HepG2 (cell line): ENCODE measurements at places on chromosomes 11 and 22. TPM values are rescaled to one million over a fixed set of nuclear protein-coding genes. Genes with fewer than 3 reads are reported as not detected.

- H3K4me3 ChIP-seq = no peak overlapping the region
- DNase-seq = no peak
- no peaks in the 10 kb centered on the region for H3K4me1 ChIP-seq
- no peaks in the 10 kb centered on the region for H3K27me3 ChIP-seq
- no peaks in the 10 kb centered on the region for H3K36me3 ChIP-seq
These were observed 37.8 kb downstream of the DLG2 start for GRCh38 chr11:85589373-85589772.

DNA sequence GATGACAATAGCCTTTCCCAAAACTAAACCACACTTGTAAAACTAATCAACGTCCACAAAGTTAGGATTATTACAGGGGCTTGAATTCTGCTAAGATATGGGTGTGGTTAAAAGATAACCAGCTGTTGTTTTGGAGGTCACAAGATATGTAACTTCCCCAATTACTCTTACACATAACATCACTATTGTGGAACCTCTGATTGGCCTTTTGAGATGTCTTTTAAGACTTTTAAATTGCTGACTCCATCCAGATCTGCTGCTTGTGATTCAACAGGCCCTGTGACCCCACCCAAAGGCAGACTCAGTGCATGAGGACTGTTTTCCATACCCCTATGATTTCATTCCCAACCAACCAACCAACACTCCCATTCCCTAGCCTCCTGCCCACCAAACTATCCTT, 893.9 kb downstream of the OPCML start:
- H3K27ac ChIP-seq = no peak overlapping the region
- no peak overlapping the region for H3K4me3 ChIP-seq
- H3K36me3 ChIP-seq = no peaks in the 10 kb centered on the region
- no peaks in the 10 kb centered on the region for H3K27me3 ChIP-seq

DNA sequence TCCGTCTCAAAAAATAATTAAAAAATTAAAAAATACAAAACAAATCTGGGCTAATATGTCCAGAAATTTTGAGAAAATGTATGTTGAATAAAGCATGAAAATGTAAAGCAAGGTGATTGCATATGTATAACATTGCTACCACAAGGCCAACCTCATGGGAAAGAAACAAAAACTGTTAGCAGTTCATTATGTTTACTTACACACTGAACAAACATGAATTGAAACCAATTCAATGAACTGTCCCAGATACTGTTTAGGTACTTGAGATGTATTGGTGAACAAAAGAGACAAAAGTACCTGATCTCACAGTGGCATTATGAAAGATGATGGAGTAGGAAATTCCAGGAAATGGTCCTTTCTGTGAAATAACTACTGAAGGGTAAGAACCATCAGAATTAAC, 43.8 kb upstream of the IGLL5 start:
- no peaks in the 10 kb centered on the region for H3K4me1 ChIP-seq
- no peak for DNase-seq
- peaks cover 2% of the 10 kb centered on the region; the same call in 1 of the 2 replicates for H3K27me3 ChIP-seq
- H3K36me3 ChIP-seq = no peaks in the 10 kb centered on the region
- H3K27ac ChIP-seq = no peak overlapping the region

DNA sequence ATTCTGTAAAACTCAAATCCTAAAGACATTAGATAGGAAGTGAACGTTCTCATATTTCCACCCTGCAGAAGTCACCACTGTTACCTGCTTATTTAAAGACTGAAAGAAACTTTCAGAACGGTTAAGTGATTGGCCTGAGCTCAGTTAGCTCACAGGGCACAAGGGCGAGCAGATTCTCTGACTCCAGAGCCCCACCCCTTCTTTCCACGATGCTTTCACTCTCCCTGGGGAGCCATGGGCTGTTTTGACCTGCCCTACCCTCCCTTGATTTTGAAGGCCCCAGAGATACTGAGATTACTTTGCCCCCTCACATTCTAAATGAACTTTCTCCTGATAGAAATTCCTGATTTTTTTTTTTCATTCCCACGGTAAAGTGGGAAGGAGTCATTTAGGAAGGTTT, 33.9 kb downstream of the ARHGAP1 start:
- no peak overlapping the region for H3K4me3 ChIP-seq
- H3K27me3 ChIP-seq = no peaks in the 10 kb centered on the region
- no peak overlapping the region for H3K27ac ChIP-seq
- DNase-seq = no peak
- H3K36me3 ChIP-seq = peaks cover 40% of the 10 kb centered on the region

DNA sequence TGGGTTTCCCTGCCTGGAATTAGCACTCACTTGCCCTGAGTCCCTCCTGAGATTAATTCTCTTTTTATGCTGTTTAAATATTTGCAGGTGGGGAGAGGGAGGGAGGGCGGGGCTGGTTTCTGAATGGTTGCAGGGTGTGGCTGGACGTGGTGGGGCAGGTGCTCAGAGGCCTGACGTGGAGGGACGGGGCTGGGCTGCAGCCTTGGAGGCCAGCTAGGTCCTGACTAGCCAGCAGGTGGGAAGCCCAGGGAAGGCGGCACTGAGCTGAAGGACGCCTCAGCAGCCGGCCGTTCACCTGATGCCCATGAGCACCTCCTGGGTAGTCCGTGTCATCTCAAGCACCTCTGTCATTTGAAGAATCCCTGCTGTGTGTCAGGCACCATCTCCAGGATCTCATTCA, 21.3 kb downstream of the SGSM1 start:
- peaks cover 25% of the 10 kb centered on the region for H3K27me3 ChIP-seq
- no peak overlapping the region for H3K4me3 ChIP-seq
- no peak for DNase-seq
- H3K27ac ChIP-seq = no peak overlapping the region
- no peaks in the 10 kb centered on the region for H3K36me3 ChIP-seq

- peak; percentile 89 for DNase-seq
- peaks cover 92% of the 10 kb centered on the region for H3K4me1 ChIP-seq
- no peaks in the 10 kb centered on the region for H3K27me3 ChIP-seq
- H3K27ac ChIP-seq = peak overlapping the region; percentile 70
- peak overlapping the region; percentile 31; the same call in 1 of the 2 replicates for H3K4me3 ChIP-seq
These were observed 36.2 kb downstream of the LIF start for GRCh38 chr22:30210235-30210909.

DNA sequence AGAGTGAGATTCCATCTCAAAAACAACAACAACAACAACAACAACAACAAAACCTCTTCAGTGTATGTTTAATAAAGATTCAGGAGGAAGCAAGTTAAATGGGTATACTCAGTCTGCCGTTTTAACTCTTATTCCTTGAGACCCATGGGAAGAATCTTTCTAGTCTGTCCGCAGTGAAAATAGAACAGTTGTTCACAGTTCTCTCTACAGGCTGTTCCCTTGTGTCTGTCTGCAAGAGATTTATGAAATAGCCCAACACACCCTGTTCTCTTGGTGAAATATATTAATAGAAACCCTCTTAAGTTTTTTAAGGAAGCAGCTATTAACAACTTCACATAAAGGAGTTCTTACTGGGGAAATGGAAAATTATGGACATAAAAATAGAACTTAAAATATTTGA, 682.2 kb upstream of the RAG2 start:
- no peaks in the 10 kb centered on the region for H3K36me3 ChIP-seq
- no peaks in the 10 kb centered on the region for H3K4me1 ChIP-seq
- no peak overlapping the region for H3K4me3 ChIP-seq
- DNase-seq = no peak
- H3K27ac ChIP-seq = no peak overlapping the region

GRCh38 chr11:27040302-27041115, at the start of gene BBOX1:
BBOX1 (plus strand) TSS chr11:27040815; CDS start chr11:27055431, 14,616 bp downstream.
- no peak within 1 kb of the TSS for H3K27ac ChIP-seq
- H3K27me3 ChIP-seq = no peaks in the 10 kb centered on the region
- no peaks in the 10 kb centered on the region for H3K4me1 ChIP-seq
- DNase-seq = no peak
- no peak within 1 kb of the TSS for H3K4me3 ChIP-seq

GRCh38 chr11:10645212-10645795, 48.3 kb downstream of the IRAG1 start:
- no peaks in the 10 kb centered on the region for H3K4me1 ChIP-seq
- H3K36me3 ChIP-seq = no peaks in the 10 kb centered on the region
- no peak for DNase-seq
- no peak overlapping the region for H3K4me3 ChIP-seq
- H3K27ac ChIP-seq = no peak overlapping the region

DNA sequence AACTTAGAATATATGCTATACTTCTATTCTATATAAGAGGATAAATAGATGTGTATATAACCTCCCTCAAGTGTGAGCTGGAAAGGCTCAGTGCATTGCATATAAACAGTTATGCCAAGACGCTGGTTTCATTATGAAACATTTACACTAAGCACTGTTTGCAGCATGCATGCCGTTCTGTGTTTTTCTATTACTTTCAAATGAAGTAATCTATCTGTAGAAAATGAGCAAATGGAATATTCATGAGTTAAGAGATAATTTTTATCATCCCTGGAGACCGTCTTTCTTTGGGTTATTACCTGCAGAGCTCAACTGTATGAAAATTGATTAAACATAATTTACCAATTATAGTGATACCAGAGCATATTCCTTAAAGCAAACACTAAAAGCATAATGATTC, 925.7 kb upstream of the CCDC90B start:
- H3K27me3 ChIP-seq = no peaks in the 10 kb centered on the region
- no peak overlapping the region for H3K27ac ChIP-seq
- no peaks in the 10 kb centered on the region for H3K36me3 ChIP-seq
- DNase-seq = no peak
- H3K4me1 ChIP-seq = no peaks in the 10 kb centered on the region

- no peak overlapping the region for H3K27ac ChIP-seq
- no peaks in the 10 kb centered on the region for H3K27me3 ChIP-seq
- no peaks in the 10 kb centered on the region for H3K4me1 ChIP-seq
These were observed 30.4 kb downstream of the TOLLIP start for GRCh38 chr11:1278766-1279673.

- H3K27ac ChIP-seq = no peak overlapping the region
- H3K27me3 ChIP-seq = peaks cover 8% of the 10 kb centered on the region; the same call in 1 of the 2 replicates
- H3K4me3 ChIP-seq = no peak overlapping the region
- no peaks in the 10 kb centered on the region for H3K36me3 ChIP-seq
- no peak for DNase-seq
These were observed 63.3 kb downstream of the KCNQ1 start for GRCh38 chr11:2507945-2508749.

DNA sequence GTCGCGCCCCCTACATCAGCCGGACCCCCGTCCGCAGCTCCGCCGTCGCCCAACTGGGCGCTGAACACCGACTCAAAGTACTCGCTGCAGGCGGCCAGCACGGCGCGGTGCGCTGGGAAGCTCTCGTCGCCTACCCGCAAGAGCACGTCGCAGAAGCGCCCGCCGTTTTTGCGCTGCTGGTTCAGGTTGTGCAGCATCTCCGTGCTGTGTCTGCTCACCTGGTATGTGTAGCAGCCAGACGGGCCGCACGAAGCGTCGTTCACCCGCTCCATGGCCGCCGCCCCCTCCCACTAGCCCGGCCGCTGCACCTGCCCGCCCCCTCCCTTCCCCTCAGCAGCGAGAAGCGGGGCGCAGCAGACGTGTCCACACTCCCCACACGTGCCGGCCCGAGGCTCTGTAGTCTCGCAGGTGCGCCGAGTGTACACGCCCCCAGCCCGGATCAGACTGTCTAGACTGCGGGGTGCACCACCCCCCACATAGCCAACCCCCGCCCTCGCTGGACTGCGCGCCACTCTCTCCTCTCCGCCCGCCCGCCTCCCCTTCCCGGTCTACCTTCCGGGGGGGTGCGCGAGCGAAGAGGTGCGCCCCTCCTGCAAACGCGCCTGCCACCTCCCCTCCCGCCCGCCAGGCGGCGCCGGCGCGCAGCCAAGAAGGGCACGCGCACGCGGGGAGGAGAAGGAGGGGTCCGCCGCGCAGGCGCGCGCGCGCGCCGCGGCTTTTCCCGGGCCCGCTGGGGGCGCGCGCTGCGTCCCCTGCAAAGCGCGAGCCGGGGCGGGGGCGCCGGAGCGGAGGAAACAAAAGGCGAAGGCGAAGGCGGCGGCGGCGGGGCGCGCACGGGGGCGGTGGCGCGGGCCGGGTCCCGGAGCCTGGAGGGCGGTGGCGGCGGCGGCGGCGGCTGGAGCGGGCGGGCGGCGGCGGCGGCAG, 553 bp downstream of the PATZ1 start:
- peak overlapping the region; percentile 94 for H3K27ac ChIP-seq
- DNase-seq = peak; percentile 70
- H3K27me3 ChIP-seq = no peaks in the 10 kb centered on the region

UQCR10 gene
- total RNA-seq = 225 and 309 TPM in 2 replicates

CNTN5 gene
- total RNA-seq = not detected in 2 replicates

SCGB1D2 gene
- not detected in 2 replicates for total RNA-seq

MMP20 gene
- not detected in 2 replicates for total RNA-seq

JAM3 gene
- 2.0 and 2.8 TPM in 2 replicates for total RNA-seq
